ENCODE measurements at places on chromosomes 5 and 9. TPM values are rescaled to one million over a fixed set of nuclear protein-coding genes. Genes with fewer than 3 reads are reported as not detected.

The DNAI1 gene
- total RNA-seq = not detected

The PSMD5 gene
- 31.4 TPM for total RNA-seq

The RNF14 gene
- total RNA-seq = 58.4 TPM

The CRAT gene
- total RNA-seq = 27.5 TPM
